Neural crest cell (in vitro differentiated cells): ENCODE measurements at places on chromosomes 13 and 19.
A peak's percentile ranks its signal among the peaks of the same experiment; 100 is the strongest.

DNA sequence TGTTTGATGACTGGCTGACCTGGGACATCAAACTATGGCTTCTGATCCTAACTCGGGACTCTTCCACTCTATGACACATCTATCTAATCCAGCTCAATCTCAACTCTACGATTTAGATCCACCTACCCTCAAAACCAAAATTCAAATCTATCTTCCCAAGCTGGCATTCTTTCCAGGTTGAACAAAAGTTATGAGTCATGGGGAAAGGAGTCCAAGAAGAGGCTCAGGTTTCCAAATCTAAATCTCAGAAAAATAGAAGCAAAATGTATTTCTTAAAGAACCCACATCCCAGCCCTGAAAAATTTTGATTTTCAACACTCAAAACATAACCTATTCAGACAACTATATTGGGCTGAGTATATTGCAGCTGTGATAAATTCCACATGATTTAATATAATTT is 143.9 kb upstream of the IPO5 start:
- DNase-seq = no peak

DNA sequence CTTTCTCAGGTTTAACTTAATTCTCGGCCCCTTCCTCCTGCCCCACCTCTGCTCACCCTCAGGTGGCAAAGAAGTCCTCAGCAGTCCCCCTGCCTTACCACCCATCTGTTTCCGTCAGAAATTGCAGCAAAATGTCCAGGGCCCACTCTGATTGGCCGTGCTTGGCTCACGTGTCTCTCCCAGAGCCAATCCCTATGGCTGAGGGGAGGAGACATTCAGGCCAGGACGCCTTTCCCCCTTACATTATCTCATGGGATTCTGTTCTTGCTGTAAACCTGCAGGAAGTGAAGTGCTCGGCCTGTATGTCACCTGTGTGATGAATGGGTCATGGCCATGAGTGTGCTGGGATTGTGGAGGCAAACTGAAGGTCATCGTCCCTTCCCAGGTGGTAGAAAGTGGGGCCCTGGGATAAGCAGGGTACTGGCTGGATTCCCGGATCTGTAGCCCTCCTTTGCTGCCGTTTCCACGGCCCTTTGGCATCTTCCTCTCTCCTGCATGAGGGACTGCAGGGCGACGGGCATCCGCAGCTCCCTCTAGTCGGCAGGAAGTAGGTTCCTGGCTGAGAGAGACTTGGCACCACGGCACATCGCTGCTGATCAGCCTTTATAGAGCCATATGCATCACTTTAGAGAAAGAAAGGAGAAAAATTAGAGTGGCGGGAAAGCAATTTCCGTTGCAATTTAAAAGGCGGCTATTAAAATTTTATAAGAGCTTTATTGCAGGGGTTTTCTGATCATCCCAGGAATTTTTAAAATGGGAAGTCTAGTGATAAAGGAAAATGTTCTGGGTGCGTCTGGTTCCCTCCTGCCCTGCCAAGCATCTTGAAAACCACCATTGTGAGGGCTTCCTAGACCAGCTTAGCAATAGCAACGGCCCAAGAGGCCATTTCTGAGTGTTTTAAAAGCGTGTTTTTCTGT is 118.2 kb downstream of the SIPA1L3 start:
- DNase-seq = no peak

GRCh38 chr19:14349426-14349825 is 31.8 kb upstream of the ADGRE5 start:
- DNase-seq = no peak

GRCh38 chr19:42285988-42286348 is 16.0 kb upstream of the PRR19 start:
- no peak for DNase-seq

DNA sequence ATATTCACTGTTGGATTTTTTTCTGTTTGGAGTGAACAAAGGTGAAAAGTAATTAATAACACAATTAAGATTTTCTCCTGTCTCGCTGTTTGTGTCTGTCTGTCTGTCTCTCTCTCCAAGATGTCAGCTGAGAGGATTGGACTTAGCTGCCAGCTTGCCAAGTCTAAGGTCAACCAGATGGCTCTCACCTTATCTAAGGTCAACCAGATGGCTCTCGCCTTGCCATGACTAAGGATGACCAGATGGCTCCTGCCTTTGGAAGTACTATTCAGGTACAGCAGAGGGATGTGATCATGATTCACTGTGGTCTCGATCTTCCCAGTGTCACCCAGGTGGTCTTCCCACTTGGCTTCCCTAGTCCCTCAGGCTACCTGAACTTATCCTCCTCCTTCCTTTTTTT is 1436.4 kb downstream of the UQCRFS1 start:
- no peak for DNase-seq

- DNase-seq = no peak
These were observed 123.0 kb downstream of the COL4A1 start for GRCh38 chr13:110183910-110184309.

DNA sequence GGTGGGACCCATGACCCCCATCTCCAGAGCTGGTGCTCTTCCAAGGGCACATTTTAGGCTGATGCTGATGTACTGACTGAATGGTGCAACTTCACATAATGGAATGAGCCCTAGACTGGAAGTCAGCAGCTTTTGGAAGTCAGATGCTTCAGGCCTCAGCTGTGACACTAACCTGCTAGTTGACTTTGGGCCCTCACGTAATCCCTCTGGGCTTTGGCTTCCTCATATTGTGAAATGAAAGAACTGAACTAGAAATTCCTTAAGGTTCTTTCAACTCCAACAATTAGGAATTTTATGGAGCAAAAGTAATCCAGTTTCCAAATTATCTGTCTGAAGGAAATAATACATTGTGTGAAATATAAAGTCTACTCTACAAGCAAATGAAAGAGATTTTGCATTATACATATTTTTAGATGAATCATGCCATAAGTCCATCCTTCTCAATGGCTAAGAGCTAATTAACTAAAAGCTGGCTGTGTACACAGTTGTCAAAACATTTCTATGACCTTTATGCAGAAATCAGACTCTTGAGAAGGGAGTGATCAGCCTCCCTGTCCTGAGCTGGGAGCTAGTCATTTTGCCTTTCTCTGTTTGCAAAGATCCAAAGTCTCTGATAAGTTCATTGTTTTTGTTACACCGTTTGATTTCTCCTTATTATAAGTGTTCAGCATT is 204.2 kb downstream of the DCLK1 start:
- no peak for DNase-seq

GRCh38 chr13:111413407-111414187 is 93.2 kb downstream of the TEX29 start:
- DNase-seq = no peak

GRCh38 chr19:2329501-2329916 is 1.0 kb downstream of the SPPL2B start:
- no peak for DNase-seq

- DNase-seq = no peak
These were observed 196.2 kb downstream of the COL4A1 start for GRCh38 chr13:110110783-110111182.

DNA sequence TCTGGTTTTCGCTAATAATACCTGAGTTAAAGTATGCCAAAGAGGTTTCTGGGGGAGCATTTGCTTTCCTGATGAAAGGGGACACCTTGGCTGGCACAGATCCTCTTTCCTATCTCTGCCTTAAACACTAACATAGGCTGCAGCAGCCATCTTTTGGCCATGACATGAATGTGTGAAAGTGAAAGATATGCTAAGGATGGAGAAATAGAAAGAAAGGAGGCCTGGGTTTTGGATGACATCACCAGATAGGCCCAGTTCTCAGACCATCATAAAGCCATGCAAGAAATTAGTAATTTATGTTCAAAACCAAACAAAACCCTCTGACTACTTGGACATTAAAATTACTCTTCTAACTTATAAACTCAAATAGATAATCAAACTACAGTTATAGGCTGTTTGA is 279.7 kb downstream of the COG6 start:
- DNase-seq = no peak

DNA sequence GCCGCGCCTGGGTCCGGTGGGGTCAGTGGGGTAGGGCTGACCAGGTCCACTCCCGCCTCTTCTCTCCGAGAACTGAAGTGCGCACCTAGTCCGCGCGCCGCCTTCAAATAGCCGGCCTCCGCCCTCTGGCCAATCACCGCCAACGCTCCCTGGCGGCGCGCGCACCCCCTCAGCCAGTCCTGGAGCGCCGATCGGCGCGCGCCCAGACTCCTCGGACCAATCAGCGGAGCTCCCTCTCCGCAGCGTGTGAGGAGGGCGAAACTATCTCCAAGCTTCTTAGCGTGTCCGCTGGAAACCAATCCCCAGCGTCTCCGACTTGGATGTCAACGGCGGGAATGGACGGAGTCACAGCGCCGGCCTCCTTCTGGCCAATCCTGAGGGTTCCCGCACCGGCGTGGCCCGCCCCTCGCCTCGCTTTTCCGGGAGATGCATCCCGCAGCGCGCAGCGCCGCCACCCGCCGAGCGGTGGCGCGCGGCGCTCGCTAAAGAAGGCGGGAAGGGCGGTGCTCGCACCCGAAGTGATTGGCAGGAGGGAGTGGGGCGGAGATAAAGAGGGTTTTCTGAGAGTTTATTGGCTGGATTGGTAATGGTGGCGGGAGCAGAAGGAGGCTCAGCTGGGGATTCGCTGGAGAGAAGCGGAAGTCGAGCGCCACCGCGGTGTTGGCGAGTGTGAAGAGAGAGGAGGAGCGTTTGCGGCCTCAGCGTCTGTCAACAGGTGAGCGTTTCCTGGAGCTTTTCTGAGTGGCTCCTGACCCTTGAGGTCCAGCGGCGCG is at the start of gene ASF1B:
ASF1B (minus strand) TSS at position 81 of the 773 bp plus-strand sequence. CDS start 133 bp downstream, outside the sequence.
- DNase-seq = peak; percentile 95

- no peak for DNase-seq
These were observed 7.1 kb downstream of the YIPF2 start for GRCh38 chr19:10921199-10921909.

DNA sequence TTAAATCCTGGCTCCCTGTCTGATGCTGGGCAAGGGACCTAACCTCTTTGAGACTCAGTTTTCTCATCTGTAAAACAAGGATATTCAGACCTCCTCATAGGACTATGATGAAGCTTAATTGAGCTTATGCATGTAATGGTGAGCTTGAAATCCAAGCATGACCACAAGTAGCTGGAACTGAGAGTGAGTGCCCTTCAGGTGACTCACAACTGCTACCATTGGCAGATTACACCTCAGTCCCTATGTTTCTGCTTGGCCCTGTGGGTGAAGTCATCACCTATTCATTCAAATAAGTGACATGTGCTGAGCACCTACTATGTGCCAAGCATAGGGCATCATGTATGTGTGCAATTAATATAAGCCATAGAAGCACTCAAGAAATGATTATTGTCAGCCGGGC is 25.7 kb downstream of the NOVA2 start:
- DNase-seq = no peak

- no peak for DNase-seq
These were observed 312 bp downstream of the GSK3A start for GRCh38 chr19:42242069-42242511.

DNA sequence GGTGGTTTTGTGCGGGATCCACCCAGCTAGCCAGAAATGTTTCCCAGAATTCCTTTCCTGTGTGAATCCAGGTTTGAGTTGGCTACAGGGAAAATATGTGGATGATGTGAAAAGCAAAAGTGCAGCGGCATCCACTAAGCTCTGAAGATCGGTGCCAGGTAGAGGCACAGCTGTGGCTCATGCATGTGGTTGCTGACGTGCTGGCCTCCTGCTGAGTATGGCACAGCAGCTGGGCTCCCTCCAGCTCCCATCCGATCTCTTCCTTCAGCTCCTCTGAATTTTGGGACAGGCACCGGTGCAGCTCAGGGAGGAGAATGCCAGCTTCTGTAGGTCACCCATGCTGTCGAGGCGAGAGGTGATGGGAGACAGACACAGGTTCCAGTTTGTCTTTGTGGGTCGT is 84.0 kb upstream of the GSX1 start:
- no peak for DNase-seq

- no peak for DNase-seq
These were observed 256.4 kb upstream of the SOX21 start for GRCh38 chr13:94968757-94969086.

DNA sequence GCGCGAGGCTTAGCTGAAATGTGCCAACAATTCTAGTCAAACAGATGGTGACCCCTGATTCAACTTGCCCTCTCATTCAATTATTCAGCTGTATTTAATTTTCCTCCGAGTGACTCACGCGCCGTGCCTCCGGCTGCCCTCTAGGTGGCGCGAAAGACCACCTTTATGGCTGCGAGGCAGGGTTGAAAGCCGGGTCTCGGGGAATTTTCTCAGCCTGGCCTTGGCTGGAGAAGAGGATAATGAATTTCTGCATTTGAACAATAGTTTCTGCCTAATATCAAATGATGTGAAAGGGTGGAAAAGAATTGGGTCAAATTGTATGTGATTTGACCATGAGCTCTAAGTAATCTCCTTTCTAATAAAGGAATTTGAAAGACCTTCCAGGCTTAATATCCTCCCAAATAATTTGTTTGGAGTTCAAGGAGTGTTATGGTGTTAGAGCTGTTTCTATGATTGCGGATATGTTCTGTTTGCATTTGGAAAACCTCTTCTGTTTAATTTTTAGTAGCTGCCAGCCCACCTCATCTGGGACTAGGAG is 310.9 kb downstream of the ZNF536 start:
- DNase-seq = peak; percentile 85

DNA sequence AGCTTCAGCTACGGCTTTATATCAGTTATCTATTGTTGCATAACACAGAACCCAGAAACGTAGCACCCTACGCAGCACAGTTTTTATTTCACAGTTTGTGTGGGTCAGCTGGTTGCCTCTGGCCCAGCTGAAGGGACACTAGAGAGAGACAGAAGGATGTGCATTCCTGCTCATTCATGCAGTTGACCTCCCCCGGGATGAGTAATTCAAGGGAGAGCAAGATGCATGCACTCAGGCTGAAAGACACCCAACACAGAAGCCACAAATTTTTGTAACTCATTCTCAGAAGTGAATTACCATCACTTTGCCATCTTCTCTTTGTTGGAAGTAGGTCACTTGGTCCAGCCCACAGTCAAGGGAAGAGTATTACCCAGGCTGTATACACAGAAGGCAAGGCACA is 89.5 kb downstream of the EFNB2 start:
- no peak for DNase-seq

- no peak for DNase-seq
These were observed 15.3 kb downstream of the ZAR1L start for GRCh38 chr13:32299893-32300292.

GRCh38 chr13:50410921-50411746 is 395.9 kb downstream of the KCNRG start:
- no peak for DNase-seq

GRCh38 chr19:31880283-31880682 is 465.1 kb upstream of the ZNF507 start:
- no peak for DNase-seq

- no peak for DNase-seq
These were observed 4.3 kb upstream of the PARP4 start for GRCh38 chr13:24516919-24517318.

DNA sequence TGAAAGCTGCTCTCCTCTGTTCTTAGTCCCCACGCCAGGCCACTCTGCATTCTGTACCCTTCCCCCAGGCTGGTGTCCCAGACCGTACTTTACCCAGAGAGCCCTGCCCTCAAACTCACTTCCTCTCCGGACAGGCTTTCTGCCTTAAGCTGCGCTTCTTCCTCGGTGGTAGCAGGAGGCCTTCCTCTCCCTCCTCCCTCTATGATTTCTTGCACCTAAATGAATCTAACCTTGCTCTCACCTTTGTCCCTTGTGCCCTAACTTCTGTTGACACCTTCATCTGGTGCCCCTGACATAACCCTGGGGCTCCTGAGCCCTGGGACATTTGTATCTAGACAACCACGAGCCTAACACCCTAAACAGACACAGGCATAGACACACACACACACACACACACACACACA is 29.6 kb upstream of the CEACAM21 start:
- no peak for DNase-seq
